ENCODE measurements at places on chromosomes 2 and 18.
A peak's percentile ranks its signal among the peaks of the same experiment; 100 is the strongest.

DNA sequence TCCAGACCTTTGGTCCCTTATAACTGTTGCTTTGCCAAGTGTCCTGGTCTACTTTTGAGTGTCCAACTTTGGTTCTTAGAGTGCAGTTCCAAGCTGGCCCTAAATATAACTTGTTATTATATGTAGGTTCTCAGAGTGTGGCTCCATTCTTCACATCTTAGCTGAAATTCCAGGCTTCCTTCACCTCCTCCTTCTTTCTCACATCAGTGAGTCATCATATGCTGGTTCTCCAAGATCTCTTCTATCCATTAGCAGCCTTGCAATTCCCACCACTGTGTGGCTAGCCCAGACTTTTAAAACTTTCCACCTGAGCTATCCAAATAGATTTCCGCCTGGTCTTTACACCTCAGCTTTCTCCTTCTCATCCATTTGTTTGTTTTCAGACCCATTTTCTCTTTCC, 12.6 kb upstream of the CXCR4 start:
- DNase-seq: no peak

- DNase-seq: peak; percentile 95
These were observed 26.4 kb downstream of the TBC1D8 start for GRCh38 chr2:101124643-101125366.

- no peak for DNase-seq
These were observed 42.7 kb downstream of the RAB31 start for GRCh38 chr18:9750606-9751304.

- no peak for DNase-seq
These were observed 46.1 kb downstream of the SDC1 start for GRCh38 chr2:20178666-20179465.

DNA sequence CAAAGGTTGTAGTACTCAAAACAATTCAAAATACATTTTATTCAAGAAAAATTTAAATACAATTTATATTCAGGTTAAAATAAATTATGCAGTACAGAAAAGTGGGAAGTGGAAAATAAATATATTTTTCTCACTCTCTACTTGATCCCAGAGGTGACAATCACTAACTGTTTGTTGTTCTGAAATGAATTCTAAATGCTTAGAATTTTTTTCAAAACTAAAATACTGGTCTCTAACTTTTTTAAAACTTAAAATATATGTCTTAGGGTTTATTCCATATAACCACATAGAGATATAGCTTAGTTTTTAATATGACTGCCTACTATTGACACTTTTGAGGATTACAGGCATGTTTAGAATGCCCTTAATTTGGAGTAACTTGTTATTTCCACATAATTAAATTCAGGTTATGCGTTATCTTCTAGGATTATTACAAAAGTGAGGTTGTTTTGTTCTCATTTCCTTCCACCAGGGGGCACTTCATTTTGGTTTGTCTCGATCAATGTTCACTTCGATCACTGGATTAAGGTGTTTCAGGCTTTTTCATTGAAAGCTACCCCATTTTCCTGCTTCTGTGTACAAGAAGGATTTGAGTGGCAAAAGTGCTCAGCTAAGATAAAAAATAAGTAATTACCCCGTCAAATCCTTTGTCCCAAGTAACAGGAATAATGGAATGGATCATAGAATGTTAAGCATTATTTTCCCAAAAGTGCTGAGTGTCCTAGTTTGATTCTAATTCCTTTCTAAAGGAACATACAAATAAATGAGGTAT, 27.1 kb upstream of the TFPI start:
- DNase-seq: peak; percentile 30

GRCh38 chr2:115160531-115161080, 718.2 kb downstream of the DPP10 start:
- DNase-seq: no peak

All from fibroblast of gingiva (primary cell).